SHP77 treated with DMSO at 0.1 percent for 48 hours (cell line): ENCODE measurements at places on chromosomes 1 and 21.
A peak's percentile ranks its signal among the peaks of the same experiment; 100 is the strongest.

DNA sequence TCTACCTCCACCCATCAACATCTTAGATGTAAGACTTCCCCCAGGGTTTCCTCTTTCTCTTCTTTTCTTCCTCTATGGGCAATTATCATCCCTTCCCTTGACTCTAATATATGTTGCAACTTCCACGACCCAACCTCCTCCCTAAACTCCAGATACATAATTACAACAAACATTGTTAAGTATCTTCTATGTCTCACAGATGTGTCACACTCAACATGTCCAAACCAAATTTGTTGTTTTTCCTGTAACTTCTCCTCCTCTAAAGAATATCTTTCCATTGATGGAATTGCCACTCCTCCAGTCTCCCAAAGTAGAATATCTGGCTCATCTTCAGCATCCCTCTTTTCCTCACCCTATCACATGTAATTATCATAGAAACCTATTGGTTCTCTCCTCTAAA lies 314.2 kb downstream of the RWDD3 start:
- DNase-seq: no peak

GRCh38 chr1:97925151-97925550 lies 4.3 kb upstream of the DPYD start:
- no peak for DNase-seq

- DNase-seq: no peak
Measured at GRCh38 chr1:26055041-26055440, 9.1 kb upstream of the SLC30A2 start.

DNA sequence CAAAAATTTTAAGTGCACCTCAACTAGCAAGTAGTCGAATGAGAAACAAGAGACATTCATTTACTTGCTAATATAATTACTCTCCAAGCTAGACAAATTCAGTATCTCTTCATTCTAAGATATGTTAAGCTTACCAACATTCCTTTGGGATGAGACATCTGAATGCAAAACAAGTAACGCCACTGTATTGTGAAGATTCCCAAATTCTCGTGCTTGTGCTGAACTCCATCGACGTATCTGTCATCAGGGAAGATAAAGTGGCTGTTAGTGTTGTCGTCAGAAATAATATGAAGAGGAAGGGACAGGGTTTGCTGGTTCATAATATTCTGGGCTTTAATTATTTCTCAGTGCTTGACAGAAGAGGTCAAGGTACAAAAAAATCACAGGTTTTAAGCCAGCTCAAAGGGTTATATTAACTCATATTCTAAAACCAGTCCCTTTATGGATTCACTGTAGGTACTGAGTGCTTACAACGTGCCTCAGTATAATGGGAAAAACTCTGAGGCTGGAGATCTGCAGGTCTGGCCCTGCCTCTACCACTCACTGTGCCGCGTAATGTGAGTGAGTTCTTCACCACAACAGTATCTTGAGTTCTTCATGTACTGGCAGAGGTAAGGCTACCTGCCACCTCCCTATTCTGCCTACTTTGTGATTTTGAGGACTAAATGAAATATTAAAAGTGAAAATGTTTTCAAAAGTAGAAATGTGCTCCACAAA lies 42.0 kb downstream of the PCSK9 start:
- no peak for DNase-seq

- no peak for DNase-seq
Measured at GRCh38 chr21:24050231-24050630, 1557.0 kb downstream of the MRPL39 start.

DNA sequence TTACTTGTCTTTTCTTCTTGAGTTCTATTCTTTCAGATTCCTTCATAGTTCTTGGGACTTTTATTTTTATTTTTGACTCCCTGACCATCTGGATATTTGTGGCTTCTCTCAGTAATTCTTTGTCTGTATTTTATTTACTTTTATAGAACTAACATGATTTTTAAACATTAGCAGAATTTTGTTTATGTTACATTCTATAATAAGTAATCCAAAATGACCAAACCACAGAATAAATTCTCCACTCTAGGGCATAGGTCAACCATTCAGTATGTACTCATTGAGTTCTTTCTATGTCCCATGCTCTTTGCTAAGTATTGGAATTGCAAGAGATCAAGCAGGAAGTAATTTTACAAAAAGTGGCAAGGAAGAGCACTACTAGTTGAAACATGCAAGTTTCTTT lies 969.0 kb downstream of the TTLL7 start:
- no peak for DNase-seq

DNA sequence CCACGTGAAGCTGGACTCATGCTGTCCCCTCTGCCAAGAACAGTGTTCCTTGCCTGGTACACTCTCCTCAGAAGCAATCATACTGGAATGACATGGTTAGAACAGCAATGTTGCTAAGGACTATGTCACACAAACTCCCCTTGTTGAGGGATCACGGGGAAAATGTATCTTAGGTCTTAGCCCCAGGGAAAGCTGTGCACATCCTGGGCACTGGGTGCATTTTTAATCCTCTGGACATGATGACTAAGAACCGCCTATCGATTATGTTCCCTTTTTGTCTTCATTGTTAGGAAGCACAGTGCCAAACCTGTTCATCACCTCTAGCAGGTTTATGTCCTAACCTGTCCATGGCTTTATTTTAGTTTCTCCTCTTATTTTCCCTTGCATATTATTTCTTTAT lies 115.1 kb downstream of the HIVEP3 start:
- DNase-seq: no peak

DNA sequence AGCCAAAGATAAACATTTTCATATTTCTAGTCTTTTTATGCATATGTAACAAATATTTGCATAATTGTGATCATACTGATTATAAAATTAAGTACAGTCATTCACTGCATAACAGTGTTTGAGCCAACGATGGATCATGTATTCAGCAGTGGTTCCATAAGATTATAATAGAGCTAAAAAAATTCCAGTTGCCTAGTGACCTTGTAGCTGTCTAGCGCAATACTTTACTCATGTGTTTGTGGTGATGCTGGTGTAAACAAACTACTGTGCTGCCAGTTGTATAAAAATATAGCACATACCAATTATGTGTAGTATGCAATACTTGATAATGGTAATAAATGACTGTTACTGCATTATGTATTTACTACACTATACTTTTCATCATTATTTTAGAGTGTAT lies 2.1 kb upstream of the S100A10 start:
- DNase-seq: no peak

GRCh38 chr1:1358433-1359271 lies at the start of gene MXRA8:
MXRA8 (minus strand) TSS chr1:1358555; CDS start chr1:1358504, 51 bp downstream.
- no peak for DNase-seq

GRCh38 chr1:216793973-216794372 lies 70.7 kb upstream of the ESRRG start:
- no peak for DNase-seq

DNA sequence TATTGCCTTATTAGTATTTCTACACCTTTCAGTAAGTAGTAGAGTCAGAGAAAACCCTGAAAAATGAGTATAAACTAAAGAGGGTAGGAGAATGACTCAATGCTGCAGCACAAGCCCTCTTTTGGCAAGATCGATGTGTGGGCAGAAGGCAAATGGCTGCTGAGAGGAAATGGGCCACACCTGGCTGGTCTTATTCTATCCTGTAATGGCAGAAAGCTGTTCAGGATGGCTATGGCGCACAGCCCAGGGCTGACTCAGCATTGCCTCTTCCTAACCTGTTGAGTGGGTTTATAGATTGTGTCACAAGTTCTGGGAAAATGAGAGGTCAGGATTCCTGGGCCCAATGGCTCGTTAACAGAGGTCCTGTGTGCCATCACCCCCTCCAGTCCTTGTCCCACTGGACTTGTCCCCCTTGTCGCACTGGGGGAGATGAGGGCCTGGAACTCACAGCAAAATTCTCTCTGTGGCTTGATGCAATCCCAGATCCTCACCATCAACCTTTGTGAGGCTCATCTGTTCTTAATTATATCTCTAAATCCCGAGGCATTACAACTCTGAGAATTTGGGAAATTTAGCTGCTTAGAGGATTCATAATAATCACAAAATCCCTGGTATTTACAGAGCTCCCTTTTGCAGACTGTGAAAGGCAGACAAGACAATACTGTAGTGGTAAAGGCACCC lies 13.2 kb downstream of the HMGB4 start:
- DNase-seq: no peak

GRCh38 chr1:175204330-175204729 lies 11.8 kb upstream of the KIAA0040 start:
- no peak for DNase-seq

DNA sequence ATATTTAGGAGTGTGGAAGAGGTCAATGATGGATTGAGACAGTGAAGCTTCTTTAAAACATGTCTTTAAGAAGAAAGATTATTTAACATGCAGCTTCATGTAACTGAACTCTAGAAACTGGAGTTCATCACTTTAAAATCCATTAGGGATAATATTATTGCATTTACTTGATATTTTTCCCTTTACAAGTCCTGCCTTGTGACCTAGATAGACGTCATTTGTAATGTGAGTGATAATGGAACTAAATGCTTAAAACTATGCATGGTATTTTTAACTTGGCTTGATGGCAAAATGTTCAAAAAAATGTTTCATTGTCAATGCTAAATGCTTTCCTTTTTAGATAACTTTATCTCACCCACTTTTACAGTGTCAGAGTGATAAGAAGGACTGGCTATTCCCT lies 723.7 kb downstream of the RWDD3 start:
- no peak for DNase-seq

- DNase-seq: no peak
Measured at GRCh38 chr1:192539297-192540092, 36.1 kb upstream of the RGS1 start.

DNA sequence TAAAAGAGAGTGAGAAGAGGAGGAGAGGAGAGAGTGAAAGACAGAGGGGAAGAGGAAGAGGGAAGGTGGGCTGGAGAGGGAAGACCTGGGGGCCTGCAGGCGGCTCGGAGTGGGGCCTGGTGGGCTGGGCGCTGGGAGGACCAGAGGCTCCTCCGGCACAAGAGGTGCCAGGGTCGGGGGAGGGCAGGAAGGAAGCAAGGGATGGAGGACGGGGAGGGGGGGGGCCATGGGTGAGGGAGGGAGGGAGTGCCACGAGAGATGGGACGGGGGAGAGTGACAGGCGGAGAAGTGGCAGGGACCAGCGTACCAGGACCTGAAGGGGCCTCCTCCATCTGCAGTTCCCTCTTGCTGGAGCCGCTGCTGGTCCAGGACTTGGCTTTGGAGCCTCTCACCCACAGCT lies 87.7 kb downstream of the CASZ1 start:
- DNase-seq: no peak

DNA sequence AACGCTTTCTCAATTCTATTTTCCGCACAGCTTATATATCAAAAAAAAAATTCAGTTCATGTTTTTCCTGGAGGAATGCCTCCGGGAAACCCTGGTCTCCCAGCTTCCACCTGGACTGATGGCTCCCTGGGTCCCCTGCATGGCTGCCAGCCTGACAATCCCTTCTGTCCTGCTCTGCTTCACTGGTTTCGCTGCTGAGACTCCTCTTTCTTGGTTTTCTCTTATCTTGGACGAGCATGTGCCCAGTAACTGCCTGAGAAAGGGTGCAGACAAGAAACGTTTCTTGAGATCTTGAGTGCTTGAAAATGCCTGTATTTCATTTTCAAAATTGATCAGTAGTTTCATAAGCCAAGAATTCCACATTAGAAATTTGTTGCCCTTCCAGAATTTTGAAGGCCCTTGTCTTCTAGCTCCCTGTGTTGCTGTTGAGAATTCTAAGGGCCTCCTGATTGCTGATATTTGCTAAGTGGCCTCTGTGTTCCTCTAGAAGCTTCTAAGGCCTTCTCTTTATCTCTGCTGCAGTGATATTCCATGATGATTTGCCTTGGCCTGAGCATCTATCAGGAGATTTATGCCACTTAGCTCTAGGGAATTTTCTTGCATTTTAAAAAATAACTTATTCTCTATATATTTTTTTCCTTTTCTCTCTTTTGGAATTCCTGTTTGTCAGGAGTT lies 44.7 kb downstream of the ETS2 start:
- no peak for DNase-seq

- DNase-seq: no peak
Measured at GRCh38 chr1:33372677-33373076, 51.8 kb upstream of the A3GALT2 start.

DNA sequence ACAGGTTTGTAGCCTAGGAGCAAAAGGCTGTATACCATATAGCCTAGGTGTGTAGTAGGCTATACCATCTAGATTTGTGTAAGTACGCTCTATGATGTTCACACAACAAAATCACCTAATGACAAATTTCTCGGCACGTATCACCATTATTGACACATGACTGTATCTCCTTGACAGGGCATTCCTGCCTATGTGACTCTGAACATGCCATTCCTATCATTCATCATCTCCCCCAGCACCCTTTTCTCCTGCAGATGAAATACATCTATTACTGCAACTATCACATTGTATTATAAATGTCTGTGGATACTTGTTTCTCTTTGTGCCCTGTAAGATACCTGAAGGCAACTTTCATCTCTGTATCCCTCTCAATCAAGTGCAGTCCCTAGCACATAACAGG lies 29.9 kb downstream of the TP53BP2 start:
- DNase-seq: no peak

DNA sequence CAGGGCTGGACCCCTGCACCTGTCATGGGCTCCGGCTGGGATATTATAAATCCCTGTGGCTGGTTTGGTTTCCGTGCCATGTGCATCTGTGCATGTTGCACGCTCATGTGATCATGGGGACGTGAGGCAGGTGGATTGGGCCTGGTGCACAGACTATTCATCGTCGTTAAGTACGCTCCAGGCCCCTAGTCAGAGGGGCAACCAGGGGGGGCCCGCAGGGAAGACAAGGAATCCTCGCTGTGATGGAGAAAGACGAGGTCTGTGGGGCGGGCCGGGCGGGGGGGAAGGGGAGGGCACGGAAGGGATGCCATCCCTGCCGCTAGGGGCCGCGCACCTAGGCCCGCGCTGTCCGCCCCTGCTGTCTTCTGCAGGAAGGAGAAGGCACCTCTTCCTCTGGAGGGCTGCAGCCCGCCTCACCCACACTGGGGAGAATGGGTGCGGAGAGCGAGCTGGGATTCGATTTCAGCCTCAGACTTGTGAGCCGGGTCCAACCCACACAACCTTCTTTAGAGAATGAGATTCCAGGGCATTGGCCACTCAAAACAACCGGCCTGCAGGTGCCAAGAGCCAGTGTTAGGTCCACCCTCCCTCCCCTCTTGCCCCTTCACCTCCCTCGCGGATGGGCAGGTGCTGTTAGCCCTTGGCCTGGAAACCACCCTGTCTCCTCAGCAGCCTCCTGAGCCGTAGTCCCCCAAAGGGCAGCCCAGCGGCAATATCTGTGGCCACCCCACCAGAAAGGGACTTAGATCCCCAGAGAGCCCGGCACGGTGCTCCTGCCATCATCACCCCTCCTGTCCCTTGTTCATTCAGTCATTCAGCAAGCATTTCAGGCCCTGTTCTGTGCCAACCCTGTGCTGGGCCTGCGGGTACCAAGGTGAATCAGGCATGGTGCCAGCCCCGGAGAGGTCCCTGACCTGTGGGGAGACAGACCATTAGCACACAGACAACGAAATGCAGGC lies 950 bp upstream of the LRP8 start:
- peak; percentile 25 for DNase-seq

- DNase-seq: no peak
Measured at GRCh38 chr1:240672132-240672811, 60.3 kb upstream of the GREM2 start.
